Endothelial cell of umbilical vein (primary cell): ENCODE measurements at places on chromosomes 2 and 18. TPM values are rescaled to one million over a fixed set of nuclear protein-coding genes. Genes with fewer than 3 reads are reported as not detected.

The PLEK gene
- 0.03 TPM in 1 of 2 replicates, not detected in the other for polyA plus RNA-seq

The MC5R gene
- not detected in 2 replicates for polyA plus RNA-seq

The CYP27A1 gene
- polyA plus RNA-seq: 30.3 and 34.9 TPM in 2 replicates

The TXNL4A gene
- 142 and 172 TPM in 2 replicates for polyA plus RNA-seq

The TCF23 gene
- polyA plus RNA-seq: not detected in 2 replicates

The SCN7A gene
- not detected in 2 replicates for polyA plus RNA-seq

The PLEKHM3 gene
- polyA plus RNA-seq: 2.8 and 3.1 TPM in 2 replicates

The LGALSL gene
- 2.1 and 2.6 TPM in 2 replicates for polyA plus RNA-seq

The ANKRD23 gene
- polyA plus RNA-seq: 1.5 and 1.7 TPM in 2 replicates

The IL36B gene
- polyA plus RNA-seq: not detected in 2 replicates

The CPLX4 gene
- not detected in 2 replicates for polyA plus RNA-seq

The CDH7 gene
- polyA plus RNA-seq: not detected in 2 replicates

The ELOA2 gene
- not detected in 2 replicates for polyA plus RNA-seq

The CLHC1 gene
- polyA plus RNA-seq: 2.0 and 2.4 TPM in 2 replicates

GRCh38 chr18:10169814-10170213 is 256.0 kb downstream of the VAPA start:
- DNase-seq: no peak

- DNase-seq: no peak
Observed at GRCh38 chr18:27276886-27277285, 91.8 kb upstream of the CHST9 start.

GRCh38 chr2:184611361-184612085 is 13.2 kb downstream of the ZNF804A start:
- peak; percentile 41 for DNase-seq

DNA sequence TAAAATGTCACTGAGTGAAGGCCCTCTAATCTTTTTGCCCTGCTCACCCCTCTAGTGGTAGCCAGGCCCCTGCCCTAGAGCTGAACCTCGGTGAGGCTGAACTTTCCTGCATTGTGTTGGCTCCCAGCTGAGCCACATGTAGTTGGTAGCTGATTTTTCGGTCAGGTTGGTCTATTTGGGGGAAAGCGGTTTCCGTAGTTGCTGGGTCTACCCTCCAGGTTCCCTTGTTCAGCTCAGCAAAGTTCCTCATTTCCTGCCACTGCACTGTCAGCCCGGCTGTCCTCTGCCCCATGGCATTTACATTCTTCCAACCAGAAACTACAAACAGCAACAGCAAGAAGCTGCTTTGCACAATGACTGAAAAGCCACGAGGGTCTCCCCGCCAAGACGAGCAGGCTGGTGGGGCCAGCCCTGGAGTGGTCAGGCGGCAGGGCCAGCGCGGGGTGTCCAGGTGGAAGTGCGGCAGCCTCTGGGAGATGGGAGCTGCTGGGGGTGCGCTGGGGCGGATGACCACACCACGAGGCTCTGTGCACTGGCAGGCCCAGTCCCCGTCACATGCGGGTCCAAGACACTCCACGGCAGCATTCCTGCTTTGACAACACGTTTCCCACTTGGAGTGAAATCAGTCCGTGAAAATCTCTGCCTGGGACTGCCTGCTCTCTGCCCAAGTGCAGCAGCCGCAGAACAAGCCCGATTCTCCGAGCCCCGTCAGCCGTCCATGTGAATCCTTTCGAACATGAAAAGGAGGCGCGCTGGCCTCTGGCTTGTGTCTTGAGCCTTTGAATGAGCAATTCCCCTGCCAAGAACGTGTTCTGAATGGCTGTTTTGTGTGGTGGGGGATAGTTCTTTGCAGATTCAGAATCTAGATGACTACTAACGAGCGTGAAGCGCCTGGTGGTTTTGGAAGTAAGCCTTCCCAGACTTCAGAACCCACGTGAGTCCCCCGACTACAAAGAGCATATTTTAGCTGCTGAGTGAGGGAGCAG is 159.4 kb downstream of the ASB1 start:
- no peak for DNase-seq

DNA sequence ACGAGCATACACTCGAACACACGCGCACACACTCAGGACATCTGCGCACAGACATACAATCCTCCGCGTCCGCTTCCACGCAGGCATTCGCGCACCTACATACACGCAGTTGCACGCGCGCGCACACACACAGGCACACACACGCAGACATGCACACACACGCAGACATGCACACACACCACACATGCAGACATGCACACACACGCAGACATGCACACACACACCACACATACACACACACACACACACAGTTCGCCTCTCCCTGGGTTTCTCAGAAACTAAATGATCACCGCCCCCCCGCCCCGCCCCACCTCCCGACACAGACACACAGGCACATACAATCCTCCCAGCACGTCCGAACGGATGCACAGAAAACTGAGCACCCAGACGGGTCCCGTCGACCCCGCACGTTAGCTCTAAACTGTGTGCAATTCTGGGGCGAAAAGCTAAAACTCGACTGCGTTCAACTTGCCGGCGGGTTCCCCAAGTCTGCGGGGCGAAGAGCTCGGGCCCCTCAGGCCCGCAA is 1.0 kb downstream of the EPHA4 start:
- DNase-seq: peak; percentile 27

GRCh38 chr2:91477731-91478672 is 2786.5 kb downstream of the RPIA start:
- peak; percentile 9 for DNase-seq

DNA sequence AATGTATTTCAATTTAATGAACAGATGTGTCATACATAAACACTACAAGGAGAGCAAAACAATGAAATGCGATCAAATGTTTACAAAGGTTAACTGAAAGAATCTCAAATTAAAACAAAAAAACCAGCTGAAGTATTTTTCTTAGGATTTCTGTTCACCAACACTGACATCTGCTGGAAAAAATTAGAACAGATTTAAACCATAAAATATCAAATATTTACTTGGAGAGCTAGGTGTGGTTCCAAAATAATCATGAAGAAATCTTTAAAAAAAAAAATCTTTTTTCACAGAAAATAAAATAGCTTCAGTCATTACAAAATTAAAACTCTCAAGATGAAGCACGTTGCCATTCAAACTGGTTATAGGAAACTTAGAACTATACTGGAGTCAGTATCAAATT is 13.8 kb downstream of the MMADHC start:
- DNase-seq: peak; percentile 13

DNA sequence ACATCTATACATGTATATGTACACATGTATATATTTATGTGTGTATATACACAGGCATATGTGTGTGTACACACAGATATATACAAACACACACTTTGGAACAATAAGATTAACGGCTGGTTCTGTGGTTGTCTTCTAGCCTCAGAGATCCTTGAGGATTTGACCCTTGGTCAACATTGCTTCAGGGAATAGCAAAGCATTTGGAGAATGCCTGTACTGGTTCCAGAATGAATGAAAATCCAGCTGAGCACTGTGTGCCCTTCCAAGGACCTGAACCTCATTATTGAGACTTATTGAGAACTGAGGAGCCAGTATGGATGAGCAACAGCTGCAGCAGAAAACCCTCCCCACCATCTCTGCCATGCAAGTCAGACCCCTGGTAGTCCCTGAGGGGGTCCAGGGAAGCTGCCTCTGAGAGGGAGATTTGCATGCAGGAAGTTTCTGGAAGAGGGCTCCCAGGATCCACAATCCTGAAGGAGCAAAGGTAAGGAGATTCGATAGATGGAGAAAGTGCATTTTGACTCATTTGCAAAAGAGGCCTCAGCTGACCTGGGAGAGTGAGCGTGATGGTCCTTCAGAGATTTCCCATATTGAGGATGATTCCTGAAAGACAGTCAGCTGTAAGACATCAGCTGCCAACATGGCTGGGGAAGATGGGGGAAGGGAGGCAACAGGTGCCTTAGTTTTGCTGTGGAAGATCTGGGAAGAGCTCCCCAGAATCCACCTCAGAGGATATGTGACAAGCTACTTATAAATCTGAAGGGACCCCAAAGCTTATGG is 166.6 kb upstream of the NCKAP5 start:
- no peak for DNase-seq

DNA sequence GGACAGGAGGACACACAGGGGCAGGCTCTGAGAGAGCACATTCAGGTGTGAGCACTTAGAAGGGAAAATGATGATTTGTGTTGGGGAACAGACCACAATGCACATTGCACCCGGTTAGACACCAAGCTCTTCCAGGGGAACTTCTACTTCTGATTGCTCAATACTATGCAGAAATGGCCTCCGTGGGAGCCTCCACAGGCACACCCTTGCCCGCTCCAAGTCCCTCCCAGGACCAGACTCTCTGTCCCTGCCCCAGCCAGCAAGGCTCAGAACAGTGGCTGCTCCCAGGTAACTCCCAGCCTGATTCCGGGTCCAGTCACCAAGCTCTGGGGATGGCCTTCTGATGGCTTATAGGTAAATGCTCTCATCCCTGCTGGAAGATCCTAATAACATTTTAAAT is 56.2 kb downstream of the BCL2L11 start:
- DNase-seq: no peak

GRCh38 chr2:72743481-72743880 is 82.4 kb downstream of the EXOC6B start:
- no peak for DNase-seq

DNA sequence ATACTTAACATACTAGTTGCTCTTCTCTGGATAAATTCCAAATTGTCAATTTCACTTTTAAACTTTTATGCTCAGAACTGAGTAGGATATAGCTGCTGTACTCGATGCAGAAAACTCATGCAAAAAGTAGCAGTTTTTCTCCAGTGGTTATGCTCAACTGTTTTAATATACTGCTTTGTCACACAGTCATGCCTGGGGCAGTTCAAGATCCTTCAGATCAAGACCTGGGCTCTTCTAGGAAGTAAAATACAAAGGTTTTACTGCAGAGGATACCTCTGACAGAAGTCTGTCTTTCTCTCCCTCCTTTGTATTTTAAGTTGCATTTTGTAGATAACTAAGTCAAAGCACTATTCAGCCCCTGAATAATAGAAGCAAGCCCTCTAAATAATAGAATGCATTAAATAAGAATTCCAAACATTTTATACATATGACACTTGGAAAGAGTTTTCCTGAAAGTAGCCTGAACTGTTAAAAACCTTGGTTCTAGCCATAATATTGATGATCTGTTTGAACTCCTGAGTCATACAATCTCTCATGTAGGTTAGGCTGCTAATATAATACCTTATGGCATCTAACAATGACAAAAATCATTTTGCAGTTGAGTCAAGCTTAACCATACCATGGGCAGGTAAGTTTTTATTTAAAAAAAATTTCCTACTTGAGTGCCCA is 183.3 kb upstream of the TRIB2 start:
- DNase-seq: no peak

GRCh38 chr2:168667156-168667555 is 135.3 kb upstream of the NOSTRIN start:
- DNase-seq: no peak

DNA sequence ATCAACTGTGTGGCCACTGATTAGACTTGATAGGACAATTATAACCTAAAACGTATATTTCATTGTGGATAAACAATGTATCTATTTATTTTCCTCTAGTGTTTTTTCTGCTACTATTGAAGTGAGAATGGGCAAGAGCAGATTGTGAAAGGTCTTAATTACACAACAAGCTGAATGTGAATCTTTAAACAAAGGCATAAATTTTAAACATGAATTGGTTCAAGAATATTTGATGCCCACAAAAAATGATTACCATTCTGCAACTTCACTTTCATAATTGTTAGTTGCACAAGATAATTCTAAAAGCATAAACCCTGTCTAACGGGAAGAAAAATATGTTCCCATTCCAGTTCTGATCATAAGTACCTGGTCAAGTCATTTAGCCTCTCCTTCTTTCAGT is 285.6 kb downstream of the GULP1 start:
- no peak for DNase-seq

DNA sequence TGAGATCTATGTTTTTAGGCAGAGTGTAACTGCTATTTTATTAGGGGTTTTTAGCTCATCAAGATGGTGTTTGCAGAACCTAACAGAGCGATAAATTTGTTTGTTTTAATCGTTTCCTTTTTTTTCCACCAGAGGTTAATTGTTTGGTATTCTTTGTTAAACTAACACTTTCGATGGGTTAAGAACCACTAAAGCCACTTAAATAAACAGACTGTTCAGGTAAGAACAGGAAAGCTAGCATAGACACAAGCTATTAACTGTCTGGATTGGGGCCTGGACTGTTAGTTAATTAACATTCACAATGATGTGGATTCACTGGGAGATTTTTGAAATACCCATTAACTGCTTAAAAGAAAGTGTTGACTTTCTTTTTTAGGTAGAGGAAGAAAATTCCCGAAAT is 209.0 kb upstream of the COPS8 start:
- no peak for DNase-seq

- no peak for DNase-seq
Observed at GRCh38 chr2:144324446-144325045, 195.4 kb downstream of the ZEB2 start.

GRCh38 chr2:118232391-118232790 is 144.1 kb downstream of the INSIG2 start:
- no peak for DNase-seq

GRCh38 chr18:73766910-73767515 is 380.6 kb downstream of the FBXO15 start:
- DNase-seq: no peak

DNA sequence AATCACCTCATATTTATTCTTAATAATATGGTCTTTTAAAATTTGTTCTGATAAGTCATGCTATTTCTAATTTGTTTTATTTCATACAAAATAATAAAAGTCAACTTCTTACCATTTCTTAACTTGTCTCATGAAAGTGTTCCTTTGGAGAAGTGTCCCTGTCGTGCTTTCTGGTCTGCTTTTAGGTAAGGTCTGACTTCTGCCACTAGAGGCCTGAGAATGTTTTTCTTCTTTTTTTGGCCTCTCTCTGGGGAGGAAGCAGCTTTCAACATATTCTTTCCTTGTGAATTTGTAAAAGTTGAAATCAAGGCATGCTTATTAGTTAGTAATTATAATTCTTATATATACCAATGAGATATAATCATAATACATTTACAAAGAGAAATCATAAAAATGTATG is 39.4 kb downstream of the MAP2 start:
- DNase-seq: no peak

DNA sequence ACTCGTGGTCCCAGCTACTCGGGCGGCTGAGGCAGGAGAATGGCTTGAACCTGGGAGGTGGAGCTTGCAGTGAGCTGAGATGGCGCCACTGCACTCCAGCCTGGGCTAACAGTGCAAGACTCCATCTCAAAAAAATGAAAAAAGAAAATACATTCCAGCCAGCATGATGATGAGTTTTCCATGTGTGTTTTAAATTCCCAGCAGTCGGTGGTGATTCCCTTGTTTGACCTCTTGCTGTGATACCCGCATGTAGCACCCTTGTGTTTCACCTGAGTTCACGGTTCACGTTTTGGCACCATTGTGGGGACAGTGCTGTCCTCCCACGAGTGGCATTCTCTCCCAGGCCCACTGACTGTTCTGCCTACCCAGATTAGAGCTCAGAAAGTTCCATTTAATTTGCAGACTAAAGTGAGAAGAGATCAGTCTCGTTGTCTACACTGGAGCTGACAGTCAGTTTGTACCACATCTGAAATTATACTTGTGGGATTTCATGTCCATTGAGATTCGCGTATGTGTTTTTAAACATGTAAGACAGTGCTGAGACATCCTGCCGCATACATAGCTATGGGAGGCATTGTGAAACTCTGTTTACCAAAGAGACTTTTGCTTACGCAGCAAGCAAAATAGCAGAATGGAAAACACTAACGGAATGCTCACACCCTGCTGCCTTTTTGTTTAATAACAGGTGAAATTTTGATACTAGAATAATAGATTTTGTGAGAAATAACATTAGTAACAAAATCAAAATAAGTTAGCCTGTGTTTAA is 157.1 kb downstream of the GBX2 start:
- DNase-seq: no peak

- no peak for DNase-seq
Observed at GRCh38 chr18:22552254-22552653, 134.5 kb upstream of the CTAGE1 start.

GRCh38 chr18:70154591-70155194 is 50.8 kb downstream of the RTTN start:
- no peak for DNase-seq

- DNase-seq: no peak
Observed at GRCh38 chr2:223185638-223186037, 133.6 kb downstream of the KCNE4 start.
